ENCODE measurements at places on chromosomes 5 and 9.

- no peak for DNase-seq
These were observed 38.2 kb downstream of the FOCAD start for GRCh38 chr9:20722221-20722620.

GRCh38 chr9:18605766-18606180, 131.8 kb downstream of the ADAMTSL1 start:
- DNase-seq: peak; percentile 59

GRCh38 chr9:3888497-3888858, 362.7 kb upstream of the RFX3 start:
- DNase-seq: no peak

DNA sequence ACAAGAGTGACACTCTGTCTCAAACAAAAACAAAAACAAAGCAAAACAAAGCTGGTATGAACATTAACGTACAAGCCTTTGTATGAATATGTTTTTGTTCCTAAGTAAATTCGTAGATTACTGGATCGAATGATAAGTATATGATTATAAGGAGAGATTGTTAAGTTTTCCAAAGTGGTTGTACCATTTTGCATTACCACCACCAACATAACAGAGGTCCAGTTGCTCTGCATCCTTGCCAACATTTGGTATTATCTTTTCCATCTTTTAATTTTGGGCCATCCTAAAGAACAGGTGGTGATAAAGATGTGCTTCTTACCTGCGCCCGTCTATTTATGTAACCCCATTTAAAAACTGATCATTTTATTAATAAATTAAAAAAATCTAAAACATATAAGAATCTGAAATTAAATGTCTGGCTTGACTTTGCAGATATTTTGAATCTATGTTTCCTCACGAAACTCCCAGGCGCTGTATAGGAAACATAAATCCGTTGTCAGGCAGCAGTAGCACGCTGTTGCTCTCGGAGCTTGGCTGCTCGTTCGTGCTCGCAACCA, 593 bp upstream of the NAA35 start:
- no peak for DNase-seq

DNA sequence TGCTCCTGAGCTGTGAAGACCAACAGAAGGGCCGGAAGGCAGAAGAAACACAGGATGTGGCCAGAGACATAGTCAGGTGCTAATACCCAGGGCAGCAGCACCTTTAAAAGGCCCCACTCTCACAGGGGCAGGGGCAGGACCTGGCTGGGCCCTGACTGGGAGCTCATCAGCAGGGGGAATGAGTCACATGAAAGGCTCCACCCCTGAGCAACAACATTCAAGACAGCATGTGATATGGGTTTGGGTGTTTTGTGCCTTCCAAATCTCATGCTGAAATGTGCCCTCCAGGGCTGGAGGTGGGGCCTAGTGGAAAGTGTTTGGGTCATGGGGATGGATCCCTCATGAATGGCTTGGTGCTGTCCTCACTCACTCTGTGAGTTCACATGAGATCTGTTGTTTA, 181.7 kb downstream of the ERCC6L2 start:
- no peak for DNase-seq

DNA sequence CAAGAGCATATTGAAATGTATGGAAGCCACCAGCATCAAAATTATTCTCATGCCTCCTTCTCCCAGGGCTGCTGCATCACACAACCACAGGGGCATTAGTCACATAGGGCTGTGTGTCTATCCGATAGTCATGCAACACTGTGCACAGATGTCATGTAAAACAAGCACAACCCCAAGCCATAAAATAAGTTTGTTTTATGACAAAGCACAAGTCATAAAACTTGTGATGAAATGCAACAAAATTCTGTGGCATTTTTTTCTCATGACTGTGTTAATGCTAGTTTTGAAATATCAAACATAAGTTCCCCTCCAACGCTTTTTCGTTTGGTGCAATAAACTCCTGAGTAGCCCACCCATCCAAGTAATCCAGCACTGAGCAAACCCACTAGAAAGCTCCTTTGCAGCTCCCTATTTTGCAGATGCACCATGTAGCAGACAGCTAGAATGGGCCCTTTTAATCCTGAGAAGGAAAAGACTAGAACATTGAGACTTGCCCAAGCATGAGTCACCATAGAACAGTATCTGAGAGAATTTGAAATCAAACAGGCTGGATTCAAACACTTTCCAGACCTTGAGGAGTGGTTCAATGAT, 93.3 kb upstream of the ZNF366 start:
- no peak for DNase-seq

DNA sequence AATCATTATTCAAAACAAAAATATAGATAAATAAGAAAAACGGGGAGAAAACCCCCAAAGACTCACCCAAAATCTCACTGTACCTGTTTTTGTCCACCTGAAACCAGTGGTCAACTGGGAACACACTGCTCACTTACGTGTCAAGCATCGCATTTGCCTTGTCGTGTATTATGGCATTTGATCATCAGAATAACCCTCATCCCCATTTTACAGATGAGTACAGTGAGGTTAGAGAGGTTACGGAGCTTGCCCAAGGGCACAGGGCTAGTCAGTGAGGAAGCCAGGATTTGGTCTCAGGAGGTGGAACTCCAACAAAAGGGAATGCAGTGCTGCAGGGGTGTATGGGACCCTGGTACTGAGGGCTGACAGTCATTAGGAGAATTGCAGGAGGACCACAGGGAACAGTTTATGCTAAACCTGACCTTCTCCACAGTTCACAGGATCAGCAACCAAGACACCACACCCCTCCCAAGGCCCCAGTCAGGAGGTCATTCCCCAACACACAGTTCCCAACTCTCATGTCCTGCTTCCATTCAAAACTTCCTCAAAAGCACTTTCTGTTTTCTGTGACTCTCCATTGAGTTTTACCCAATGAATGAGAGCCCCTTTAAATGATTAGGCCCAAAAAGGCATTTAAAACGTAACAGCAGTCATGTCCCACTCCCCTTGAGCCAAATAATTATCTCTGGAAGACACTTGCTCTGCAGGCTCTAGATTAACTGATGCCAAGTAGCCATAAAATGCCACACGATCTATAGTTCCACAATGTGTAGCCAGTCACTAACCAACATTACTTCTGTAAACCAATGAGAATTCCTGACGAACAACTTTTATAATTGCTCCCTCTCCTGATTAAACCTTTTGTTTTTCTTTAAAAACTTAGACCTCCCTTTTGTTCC, 50.8 kb downstream of the CTSL start:
- no peak for DNase-seq

DNA sequence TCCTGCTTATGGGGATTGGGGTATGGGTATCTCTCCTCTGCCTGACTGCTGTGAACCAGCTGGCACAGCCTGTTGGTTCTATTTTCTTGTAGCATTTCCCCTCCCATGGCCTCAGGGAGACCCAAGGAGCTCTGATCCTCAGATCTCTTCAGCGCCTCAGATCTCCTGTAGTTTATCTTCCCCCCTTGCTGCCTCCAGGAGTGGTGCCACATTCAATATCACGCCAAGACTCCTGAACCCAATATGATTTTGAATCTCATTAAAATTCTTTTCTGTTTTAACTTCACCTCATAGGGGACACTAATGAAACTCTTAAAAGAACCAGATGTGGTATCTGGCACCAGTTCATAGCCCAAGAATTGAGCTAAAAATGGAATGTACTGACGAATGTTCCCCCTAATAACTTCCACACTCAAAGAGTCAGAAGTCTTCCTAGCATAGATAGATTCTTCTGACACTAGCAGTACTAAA, 59.6 kb upstream of the LIFR start:
- peak; percentile 44 for DNase-seq

DNA sequence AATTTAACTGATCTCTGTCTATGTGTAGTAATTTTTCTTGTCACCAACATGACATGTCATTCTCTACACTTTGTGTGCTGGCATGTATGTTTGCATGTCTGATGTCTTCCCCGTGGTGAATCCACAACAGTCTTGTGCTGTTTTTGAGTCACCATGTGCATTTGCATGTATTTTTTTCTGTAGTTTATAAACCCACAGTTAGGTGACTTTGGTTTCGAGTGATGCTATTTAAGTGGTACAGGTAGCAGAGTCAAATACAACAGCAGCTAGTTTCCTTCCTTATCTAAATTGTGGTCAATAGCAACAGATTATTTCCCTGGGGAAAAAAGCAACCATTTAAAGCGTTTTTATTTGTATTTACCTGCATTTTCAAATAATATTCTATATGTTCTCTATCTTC, 89.9 kb upstream of the FSD1L start:
- DNase-seq: no peak

- peak; percentile 62 for DNase-seq
These were observed 8.4 kb upstream of the SETD9 start for GRCh38 chr5:56900858-56901578.

- no peak for DNase-seq
These were observed 36.5 kb downstream of the CFAP95 start for GRCh38 chr9:69857131-69857530.
